ENCODE measurements at places on chromosomes 7 and 10.

DNA sequence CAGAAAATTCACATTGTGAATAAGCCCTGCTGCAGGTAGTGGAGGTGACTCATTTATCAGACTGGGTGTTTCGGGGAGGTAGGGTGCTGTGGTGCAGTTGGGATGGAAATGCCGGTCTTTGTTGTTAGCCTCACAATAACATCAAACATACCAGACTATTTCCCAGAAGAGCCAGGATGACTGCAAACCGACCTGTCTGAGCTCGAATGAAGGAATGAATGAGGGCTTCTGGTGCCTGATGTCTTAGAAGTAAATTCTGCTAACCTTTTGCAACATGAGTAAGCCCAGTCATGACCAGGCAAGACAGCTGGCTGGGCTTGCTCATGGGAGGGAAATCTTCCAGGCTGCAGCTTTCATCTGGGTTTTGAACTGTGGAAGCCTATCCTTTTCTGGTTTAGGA lies 2.4 kb upstream of the VDAC2 start:
- DNase-seq, result no peak

GRCh38 chr10:62653254-62653653 lies 151.3 kb upstream of the ADO start:
- DNase-seq, result no peak

DNA sequence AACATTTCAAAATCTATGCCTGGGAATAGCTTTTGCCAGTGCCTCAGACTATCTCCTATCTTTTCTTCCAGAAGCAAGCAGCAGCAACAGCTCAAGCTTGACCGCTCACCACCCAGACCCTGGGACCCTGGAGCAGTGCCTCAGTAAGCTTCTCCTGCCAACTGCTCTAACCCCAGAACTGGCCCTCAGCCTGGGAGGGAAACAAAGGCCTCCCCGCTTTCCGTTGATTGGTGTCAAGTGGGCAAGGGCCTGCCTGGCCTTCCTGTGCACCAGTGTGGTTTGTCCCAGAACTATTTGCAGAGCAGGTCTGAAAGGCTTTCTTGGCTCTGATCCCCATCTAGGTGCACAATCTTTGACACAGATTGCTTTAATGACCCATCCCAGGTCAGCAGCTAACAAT lies 3.3 kb upstream of the ATP6V0A4 start:
- DNase-seq, result no peak

DNA sequence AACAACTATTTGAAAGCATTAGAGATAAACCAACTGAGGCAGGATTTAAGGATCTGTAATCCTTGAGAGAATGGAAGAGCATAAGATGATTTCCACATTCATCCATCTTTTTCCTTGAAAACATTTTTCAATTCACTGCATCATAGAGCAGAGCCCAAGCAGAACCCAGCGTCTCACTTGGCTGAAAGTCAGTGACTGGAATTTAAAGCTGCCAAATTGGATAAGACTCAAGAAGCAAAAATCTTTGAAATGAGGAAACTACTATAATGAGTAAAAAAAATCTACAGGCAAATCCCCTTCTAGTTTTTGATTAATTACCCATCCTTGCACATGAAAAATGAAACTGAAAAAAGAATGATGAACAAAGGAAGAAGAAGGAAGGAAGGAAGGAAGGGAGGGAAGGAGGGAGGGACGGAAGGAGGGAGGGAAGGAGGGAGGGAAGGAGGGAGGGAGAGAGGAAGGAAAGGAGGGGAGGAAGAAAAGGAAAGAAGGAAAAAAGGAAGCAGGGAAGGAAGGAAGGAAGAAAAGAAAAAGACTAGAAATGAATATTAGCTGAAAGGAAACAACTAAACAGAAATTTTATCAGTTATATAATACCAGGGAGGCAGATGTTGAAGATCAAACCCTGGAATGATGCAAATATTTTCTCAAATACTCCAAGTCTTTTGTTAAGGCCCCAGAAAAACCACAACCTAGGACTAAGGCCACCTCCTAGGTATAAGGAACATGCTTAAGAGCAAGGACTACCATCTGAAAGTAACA lies 336.3 kb upstream of the MAGI2 start:
- no peak for DNase-seq

GRCh38 chr10:46317370-46317769 lies 30.6 kb downstream of the ANTXRL start:
- no peak for DNase-seq
